ENCODE measurements at places on chromosomes 13 and 19. TPM values are rescaled to one million over a fixed set of nuclear protein-coding genes. Genes with fewer than 3 reads are reported as not detected.
A peak's percentile ranks its signal among the peaks of the same experiment; 100 is the strongest.

Gene IGFL2
- total RNA-seq = not detected

Gene KASH5
- total RNA-seq = 0.64 TPM

Gene ZIC5
- not detected for total RNA-seq

Gene CBARP
- 0.29 TPM for total RNA-seq

Gene RNF225
- total RNA-seq = 0.70 TPM

Gene ZNF180
- 12.7 TPM for total RNA-seq

Gene LRRC4B
- not detected for total RNA-seq

Gene TECR
- total RNA-seq = 176 TPM

Gene ZNF415
- total RNA-seq = 0.35 TPM

GRCh38 chr19:54434112-54434872 lies 14.7 kb upstream of the LENG8 start:
- H3K4me1 ChIP-seq = peaks cover 13% of the 10 kb centered on the region
- H3K36me3 ChIP-seq = peaks cover 4% of the 10 kb centered on the region
- no peak overlapping the region for H3K4me3 ChIP-seq
- H3K27ac ChIP-seq = peak overlapping the region; percentile 54
- DNase-seq = no peak

DNA sequence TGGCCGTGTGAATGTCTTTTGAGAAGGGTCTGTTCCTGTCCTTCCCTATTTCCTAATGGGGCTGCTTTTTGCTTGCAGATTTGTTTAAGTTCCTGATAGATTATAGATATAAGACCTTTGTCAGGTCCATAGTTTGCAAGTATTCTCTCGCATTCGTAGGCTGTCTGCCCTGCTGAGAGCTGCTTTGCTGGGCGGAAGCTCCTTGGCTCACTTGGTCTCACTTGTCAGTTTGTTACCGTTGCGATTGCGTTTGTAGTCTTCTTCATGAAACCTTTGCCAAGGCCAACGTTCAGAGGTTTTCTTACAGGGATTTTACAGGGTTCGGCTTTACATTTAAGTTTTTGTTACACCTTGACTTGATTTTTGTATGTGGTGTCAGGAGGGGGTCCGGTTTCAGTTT lies 44.0 kb upstream of the TFDP1 start:
- no peak overlapping the region for H3K27ac ChIP-seq
- H3K4me1 ChIP-seq = no peaks in the 10 kb centered on the region
- H3K27me3 ChIP-seq = no peaks in the 10 kb centered on the region
- H3K4me3 ChIP-seq = no peak overlapping the region

GRCh38 chr13:33369073-33369472 lies 83.5 kb upstream of the STARD13 start:
- H3K27ac ChIP-seq = no peak overlapping the region
- peaks cover 5% of the 10 kb centered on the region for H3K4me1 ChIP-seq
- no peak overlapping the region for H3K4me3 ChIP-seq
- H3K27me3 ChIP-seq = peaks cover 2% of the 10 kb centered on the region
- no peak for DNase-seq
- H3K36me3 ChIP-seq = no peaks in the 10 kb centered on the region

- H3K27ac ChIP-seq = no peak overlapping the region
- H3K4me1 ChIP-seq = peaks cover 9% of the 10 kb centered on the region
- peaks cover 3% of the 10 kb centered on the region for H3K36me3 ChIP-seq
- DNase-seq = no peak
- no peak overlapping the region for H3K4me3 ChIP-seq
Measured at GRCh38 chr19:10226376-10227025, 4.6 kb downstream of the S1PR2 start.

GRCh38 chr13:108963846-108964600 lies 334.6 kb downstream of the MYO16 start:
- H3K27ac ChIP-seq = no peak overlapping the region
- H3K27me3 ChIP-seq = no peaks in the 10 kb centered on the region
- no peaks in the 10 kb centered on the region for H3K4me1 ChIP-seq
- DNase-seq = no peak
- H3K36me3 ChIP-seq = no peaks in the 10 kb centered on the region
- H3K4me3 ChIP-seq = no peak overlapping the region

GRCh38 chr13:43127103-43127798 lies 103.9 kb downstream of the DNAJC15 start:
- H3K27me3 ChIP-seq = peaks cover 13% of the 10 kb centered on the region
- H3K4me1 ChIP-seq = peaks cover 14% of the 10 kb centered on the region
- DNase-seq = no peak
- H3K27ac ChIP-seq = peak overlapping the region; percentile 54

DNA sequence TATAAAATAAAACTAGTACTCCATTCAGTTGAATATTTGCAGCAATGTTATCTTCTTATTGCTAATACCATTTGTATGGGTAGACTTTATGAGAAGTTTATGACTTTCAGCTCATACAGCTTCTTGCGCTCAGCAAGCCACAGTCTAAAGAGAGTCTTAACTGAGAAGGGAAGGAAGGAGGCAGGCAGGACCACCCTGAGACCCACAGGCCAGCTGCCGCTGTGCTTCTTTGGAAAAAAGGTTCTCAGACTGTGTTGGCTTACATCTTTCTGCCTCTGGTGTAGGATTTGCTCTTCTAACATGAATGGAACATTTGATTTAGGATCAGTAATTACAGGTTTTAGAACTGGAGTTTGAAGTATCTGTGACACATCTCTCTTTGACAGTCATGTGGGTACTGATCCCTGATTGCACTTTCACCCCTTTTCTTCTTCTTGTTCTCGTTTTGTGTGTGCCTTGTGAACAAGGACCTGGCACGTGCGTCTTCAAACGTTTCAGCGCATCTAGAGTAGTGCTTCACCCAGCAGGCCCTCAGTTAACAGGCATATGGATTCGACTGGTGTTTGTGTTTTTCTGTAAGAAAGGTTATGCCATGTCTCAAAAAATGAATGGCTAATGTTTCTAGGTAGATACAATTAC lies 7.1 kb upstream of the GPR18 start:
- H3K4me3 ChIP-seq = no peak overlapping the region
- no peaks in the 10 kb centered on the region for H3K27me3 ChIP-seq
- H3K27ac ChIP-seq = peak overlapping the region; percentile 67
- peaks cover 52% of the 10 kb centered on the region for H3K4me1 ChIP-seq
- DNase-seq = no peak
- H3K36me3 ChIP-seq = peaks cover 2% of the 10 kb centered on the region

DNA sequence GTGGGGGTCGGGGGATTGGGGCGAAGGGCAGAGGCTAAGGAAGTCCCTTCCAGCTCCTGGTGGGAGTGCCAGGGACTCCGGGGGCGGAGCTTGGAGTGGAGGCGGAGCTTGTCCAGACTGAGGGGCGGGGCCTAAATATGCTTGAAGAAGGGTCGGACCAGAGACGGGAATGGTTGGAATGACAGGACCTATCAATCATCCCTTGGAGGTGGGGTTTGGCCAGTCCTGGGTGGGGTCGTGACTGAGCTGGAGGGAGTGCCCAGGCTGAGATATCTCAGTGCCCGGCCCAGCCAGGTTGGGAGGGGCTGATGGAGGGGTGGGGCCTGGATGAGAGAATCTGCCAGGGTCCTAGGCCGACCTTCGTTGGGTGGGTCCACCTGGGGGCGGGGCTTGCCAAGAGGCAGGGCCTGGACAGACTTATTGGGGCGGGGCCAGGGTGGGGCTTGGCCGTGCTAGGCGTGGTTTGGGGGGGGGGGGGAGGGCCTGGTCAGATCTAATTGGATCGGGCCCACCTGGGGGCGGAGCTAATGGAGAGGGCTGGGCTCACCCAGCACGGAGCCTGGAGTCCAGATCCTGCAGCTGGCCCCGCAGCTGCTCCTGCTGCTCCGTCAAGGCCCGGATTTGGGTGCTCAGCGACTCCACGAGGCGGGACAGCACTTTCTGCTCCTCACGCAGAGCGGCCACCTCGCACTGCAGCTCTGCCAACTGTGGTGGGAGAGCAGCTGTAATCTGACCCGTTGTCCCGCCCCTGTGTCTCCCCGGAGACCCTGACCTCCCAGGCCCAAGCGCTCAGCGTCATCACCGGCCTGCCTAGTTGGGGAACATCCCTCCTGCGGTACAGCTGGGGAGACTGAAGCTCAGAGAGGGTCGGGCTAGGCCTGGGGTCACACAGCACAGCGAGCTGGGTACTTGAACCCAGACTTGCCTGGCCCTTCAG lies 2.6 kb upstream of the WIZ start:
- no peaks in the 10 kb centered on the region for H3K27me3 ChIP-seq
- no peak overlapping the region for H3K27ac ChIP-seq
- peaks cover 50% of the 10 kb centered on the region for H3K36me3 ChIP-seq
- H3K4me3 ChIP-seq = no peak overlapping the region

DNA sequence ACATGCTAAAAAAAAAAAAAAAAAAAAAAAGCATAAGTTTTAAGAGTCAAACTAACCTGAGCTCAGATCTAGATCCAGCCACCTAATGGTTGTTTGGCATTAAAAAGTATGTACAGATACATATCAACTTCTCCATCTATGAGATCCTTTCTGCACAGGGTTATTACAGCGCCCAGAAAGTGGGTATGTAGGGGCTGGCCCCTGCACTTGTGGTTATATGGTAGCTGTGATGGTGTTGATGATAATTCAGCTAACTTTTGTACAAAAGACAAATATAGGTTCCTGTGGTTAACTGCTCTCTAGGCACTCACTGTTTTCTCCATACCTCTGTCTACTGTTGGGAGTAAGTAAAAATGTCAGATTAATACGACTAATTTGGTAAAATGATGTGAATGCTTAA lies 81.7 kb downstream of the TNFRSF19 start:
- H3K27me3 ChIP-seq = peaks cover 50% of the 10 kb centered on the region
- H3K36me3 ChIP-seq = no peaks in the 10 kb centered on the region
- no peak overlapping the region for H3K4me3 ChIP-seq
- peaks cover 14% of the 10 kb centered on the region for H3K4me1 ChIP-seq

All from activated CD8-positive, alpha-beta memory T cell treated with anti-CD3 and anti-CD28 coated beads, Interleukin-2, amount 10 ng/mL, durations not matched to agents 7 days and 5 days (primary cell).